T-helper 22 cell (primary cell): ENCODE measurements at places on chromosomes 12 and 14.

DNA sequence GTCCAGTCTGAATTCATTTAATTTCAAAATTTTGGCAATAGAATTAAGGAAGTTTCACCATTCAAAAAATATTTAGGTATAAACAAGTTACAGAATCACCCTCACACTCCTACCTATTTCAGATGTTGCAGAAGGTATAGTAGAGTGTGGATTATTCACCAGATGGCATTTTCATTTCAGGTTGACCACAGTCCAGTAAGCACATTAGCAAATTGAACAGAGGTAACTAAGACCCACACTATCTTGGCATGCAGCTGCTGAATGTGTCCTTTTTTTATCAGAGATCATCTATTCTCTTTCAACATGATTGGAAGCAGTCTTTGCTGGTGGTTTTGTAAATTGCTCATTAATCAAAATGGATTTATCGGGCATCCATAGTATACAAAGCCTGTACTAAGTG, 151.8 kb upstream of the GARIN6 start:
- DNase-seq = no peak

DNA sequence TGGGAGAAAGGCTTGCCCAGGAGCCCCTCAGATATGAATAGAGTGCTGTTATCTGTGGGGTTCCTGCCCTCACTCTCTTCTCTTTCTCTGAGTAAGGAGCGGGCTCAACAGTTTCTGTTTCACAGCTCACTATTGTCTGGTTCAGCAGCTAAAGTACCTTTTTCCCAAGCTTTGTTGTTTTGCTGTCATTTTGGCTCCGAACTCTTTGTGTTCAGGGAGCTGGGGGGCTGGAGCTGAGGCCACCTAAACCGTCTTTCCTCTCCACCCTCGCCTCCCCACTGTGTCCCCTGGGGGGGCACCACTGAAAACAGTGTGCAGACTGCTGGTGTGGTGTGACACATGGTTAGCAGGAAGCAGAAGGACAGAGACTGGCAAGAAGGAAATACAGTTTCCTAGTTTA, 51.4 kb downstream of the FBXW8 start:
- no peak for DNase-seq

DNA sequence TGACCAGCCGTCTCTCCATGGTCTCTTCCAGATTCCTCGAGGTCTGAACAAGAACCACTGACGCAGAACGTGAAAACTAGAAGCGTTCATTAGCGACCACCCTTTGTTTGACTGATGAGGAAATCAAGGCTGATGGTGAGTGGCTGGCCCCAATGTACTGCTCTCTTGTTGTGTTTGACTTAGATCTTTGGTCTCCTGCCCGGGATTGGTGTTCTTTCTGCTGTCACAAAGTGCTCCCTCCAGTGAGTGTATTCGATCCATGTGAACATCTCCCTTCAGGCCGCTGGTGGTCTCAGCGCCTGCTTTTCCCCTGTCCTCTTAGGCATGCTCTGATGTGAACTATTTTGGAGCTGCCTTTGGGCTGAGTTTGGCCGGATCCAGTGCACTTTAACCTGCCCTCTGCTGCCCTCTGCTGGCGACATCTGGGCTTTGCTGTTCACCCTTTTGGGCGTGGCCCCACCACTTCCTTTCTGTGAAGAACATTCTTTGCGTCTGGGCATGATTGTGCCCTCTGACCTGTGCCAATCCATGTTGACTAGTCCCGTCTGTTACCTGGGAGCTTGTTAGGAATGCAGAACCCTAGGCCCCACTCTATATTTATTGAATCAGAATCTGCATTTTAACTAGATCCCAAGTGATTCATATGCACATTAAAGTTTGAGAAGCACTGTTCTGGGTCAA, 279.1 kb downstream of the TTC6 start:
- peak; percentile 32 for DNase-seq

- peak; percentile 70 for DNase-seq
Measured at GRCh38 chr12:116559162-116559935, at the start of gene MAP1LC3B2. MAP1LC3B2 (plus strand) TSS chr12:116559381; CDS start chr12:116575943, 16,562 bp downstream.

- DNase-seq = no peak
Measured at GRCh38 chr12:58954002-58954401, 33.7 kb upstream of the LRIG3 start.

GRCh38 chr12:90515199-90516175, 439.5 kb downstream of the CCER1 start:
- DNase-seq = no peak

- no peak for DNase-seq
Measured at GRCh38 chr12:132352896-132353800, 23.8 kb upstream of the GALNT9 start.

- DNase-seq = no peak
Measured at GRCh38 chr12:93812626-93813025, 135.5 kb downstream of the CRADD start.

GRCh38 chr12:116067892-116068291, 209.6 kb downstream of the MED13L start:
- no peak for DNase-seq

DNA sequence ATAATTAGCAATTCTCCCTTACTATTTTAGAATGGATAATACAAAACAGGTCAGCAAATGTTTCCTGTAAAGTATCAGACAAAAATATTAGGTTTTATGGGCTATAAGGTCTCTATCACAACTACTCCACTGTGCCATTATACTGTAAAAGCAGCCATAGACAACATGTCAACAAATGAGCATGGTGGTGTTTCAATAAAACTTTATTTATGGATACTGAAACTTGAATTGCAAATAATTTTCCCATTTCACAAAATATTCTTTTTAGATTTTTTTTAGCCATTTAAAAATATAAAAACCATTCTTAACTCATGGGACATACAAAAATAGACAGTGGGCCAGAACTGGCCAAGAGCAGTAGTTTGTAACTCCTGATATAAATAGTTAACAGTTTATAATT, 15.4 kb downstream of the RECQL start:
- DNase-seq = no peak

GRCh38 chr14:102096569-102097188, 9.8 kb upstream of the HSP90AA1 start:
- peak; percentile 20 for DNase-seq

DNA sequence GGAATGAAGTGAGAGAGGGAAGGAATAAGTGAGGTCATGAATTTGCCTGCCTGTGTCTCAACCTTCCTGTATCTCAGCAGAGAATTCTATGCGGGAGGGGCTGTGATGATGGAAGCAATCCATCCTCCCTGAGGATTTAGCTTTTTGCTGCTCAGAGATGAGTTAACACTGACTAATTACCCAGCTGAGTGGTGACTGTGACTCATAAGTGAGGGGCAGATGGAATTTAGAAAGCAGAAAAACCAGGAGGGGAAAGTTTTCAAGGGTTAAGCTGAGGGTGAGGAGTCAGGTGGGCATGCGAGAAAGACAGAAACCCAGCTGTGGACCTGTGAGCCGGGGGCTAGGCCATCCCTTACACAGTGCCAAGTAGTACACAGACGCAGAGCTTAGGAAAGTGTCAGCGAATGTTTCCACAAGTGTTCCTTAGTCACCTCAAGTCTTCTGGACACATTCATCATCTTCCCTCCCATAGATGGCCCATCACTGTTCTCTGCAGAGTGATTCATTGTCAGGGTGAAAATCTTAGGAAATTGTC, 277.9 kb downstream of the IPO8 start:
- DNase-seq = no peak

- no peak for DNase-seq
Measured at GRCh38 chr12:43914391-43914790, 78.5 kb downstream of the TMEM117 start.

DNA sequence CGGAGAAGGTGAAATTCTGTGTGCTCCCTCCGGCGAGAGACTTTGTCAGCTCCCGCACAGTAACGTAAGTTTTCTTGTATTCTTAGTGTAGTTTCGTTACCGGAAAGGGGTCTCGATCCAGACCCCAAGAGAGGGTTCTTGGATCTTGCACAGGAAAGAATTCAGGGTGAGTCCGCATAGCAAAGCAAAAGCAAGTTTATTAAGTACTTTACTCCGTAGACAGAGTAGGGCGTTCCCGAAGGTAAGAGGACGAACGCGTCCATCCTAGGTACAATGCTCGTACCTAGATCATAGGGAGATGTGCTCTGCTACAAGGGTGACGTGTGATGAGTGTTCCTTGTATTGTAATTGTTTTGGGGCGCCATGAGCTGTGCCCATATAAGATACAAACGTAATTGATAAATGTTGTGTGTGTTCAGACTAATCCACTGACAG, 293 bp downstream of the IFI27L1 start:
- no peak for DNase-seq

DNA sequence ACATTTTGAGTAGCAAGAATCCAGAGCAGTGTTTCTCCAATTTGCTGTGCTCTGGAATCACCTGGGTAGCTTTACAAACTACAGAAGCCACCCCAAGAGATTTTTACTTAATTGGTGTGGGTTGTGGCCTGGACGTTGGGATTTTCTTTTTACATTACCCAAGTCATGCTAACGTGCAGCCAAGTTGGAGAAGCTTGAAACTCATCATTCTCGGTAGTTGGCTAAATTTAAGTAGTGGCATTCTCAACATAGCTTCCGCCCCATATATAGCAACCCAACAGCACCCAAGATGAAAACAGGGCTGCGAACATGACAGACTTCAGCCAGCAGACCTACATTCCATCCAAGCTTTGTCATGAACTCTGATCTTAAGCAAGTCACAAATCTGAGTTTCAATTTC, 25.0 kb downstream of the DAD1 start:
- DNase-seq = no peak

DNA sequence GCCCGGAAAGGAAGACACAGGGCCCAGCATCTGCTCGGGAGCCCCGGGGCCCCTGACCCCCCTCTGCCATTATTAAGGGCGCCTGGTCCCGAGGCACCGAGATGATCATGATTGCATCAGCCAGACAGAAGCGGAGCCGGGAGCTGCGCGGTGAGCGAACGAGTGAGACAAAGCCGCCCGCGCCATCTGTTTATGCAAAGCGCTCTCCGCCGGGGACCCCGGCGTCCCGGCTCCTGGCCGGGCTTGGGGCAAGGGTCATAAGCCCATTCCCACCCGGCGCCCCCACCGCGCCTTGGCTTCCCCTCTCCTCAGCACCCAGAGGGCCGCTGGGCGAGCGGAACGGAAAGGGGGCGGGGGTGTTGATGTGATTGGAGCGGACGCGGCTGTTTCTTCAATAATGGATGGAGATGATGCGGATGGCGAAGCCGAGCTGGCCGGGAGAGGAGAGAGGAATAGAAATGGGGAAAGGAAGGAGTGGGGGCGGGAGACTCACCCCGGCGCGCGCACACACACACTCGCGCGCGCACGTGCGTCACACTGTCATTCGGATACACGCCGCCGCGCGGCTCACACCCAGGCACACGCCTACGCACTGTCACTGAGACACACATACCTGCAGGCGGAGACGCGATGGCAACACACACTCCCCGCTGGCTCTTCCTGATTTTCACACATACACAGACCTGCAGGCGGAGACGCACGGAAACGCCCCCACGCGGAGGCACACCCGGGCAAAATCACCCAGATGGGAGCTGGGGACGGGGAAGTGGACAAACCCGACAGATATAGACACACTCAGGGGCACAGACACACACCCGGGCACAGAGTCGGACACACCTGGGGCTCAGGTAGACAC, 10.7 kb downstream of the STAC3 start:
- peak; percentile 57 for DNase-seq

- no peak for DNase-seq
Measured at GRCh38 chr14:81091139-81091538, 129.6 kb downstream of the GTF2A1 start.
